ENCODE measurements at places on chromosomes 6 and 20.

- DNase-seq, result no peak
These were observed 845 bp upstream of the ANKRD60 start for GRCh38 chr20:58229198-58229798.

- no peak for DNase-seq
These were observed 364.3 kb downstream of the RIMS1 start for GRCh38 chr6:72250664-72251063.

GRCh38 chr6:110646951-110647910, 168.0 kb downstream of the CDK19 start:
- no peak for DNase-seq

GRCh38 chr6:152858141-152858540, 107.5 kb downstream of the VIP start:
- DNase-seq, result no peak

DNA sequence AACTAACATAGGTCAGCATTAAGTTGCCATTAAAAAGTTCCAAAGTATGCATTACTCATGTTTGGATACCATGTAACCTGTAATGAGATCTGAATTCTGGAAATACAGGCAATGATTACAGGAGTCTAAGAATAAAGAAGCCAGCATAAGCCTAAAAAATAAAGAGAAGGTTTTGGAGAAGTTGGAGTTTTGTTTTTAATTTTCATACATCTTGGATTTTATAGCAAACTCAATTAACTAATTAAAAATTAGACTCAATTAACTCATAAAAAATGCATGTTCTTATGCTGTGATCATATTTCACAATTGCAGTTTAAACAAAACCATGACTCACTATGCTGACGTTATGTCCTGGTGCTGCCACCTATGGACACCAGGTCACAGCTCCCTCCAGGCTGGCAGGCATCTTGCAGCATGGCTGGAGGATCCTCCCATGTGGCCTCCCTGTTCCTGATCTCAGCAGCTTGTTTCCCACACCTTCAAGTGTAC, 648.8 kb upstream of the AGPAT4 start:
- DNase-seq, result no peak

GRCh38 chr20:31698803-31699718, 23.6 kb downstream of the BCL2L1 start:
- DNase-seq, result no peak

GRCh38 chr6:52305948-52306767, 21.6 kb upstream of the MCM3 start:
- DNase-seq, result no peak

GRCh38 chr20:8427419-8428040, 295.5 kb downstream of the PLCB1 start:
- no peak for DNase-seq

DNA sequence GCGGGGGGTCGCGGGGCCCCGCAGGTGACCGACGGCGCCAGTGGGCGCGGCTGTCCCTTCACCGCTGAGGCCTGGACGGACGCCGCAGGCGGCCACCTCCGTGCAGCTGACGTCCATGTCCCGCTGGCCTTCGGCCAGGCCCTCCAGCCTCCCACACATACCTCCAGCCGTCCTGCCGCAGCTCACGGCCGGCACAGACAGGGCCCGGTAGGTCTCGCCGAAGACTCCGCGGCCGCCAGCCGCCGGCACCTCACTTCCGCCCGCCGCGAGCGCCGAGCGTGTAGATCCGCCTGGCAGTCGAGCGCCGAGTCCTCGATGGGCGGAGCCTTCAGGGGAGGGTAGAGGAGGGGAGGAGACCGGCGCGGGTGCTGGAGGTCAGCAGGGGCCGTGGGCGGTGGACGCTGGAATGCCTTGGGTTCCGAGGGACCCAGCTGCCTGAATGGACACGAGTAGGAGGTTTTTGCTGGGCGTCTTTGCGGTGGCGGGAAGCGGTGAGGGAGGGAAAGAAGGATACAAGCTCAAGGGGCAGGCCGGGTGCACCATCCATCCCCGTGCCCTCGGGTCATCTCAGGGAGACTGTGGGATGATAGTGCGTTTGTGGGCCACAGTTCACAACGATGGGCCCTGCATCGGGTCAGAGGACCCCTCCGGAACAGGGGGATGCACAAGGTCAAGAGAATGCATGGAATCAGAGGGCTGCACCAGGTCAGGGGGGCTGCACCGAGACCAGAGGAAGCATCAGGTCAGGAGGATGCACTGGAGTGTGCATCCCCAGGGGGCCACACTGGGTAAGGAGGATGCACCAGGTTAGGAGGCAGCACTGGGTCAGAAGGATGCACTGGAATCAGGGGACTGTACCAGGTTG, at the start of gene EXOC2:
TSS of gene EXOC2 (minus strand) at position 282 of the 865 bp plus-strand sequence. CDS start 55,321 bp downstream, outside the sequence.
- peak; percentile 86 for DNase-seq

DNA sequence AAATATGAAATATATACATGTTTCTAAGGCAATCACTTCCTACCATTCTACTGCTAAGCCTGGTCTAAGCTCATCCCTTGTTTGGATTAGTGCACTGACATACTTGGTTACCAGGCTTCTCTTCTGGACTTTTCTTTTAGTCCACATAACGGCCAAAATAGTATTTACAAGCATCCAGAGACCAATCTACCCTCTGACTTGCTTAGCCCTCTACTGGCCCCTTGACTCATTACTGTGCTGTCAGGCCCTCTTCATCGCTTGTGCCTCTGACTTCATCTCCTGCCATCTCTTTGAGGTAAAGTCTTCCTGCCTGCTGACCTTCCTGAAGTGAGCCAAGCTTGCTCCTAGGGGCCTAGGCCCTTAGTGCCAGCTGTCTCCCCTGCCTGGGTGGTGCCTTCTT, 35.1 kb downstream of the TULP4 start:
- DNase-seq, result no peak

- DNase-seq, result no peak
These were observed 125.2 kb downstream of the CEBPB start for GRCh38 chr20:50315586-50316551.

- no peak for DNase-seq
These were observed 75.9 kb downstream of the ATG5 start for GRCh38 chr6:106249658-106250057.

GRCh38 chr20:37575884-37576283, 48.2 kb upstream of the BLCAP start:
- DNase-seq, result no peak

GRCh38 chr20:43949741-43950618, 35.3 kb downstream of the TOX2 start:
- peak; percentile 77 for DNase-seq

DNA sequence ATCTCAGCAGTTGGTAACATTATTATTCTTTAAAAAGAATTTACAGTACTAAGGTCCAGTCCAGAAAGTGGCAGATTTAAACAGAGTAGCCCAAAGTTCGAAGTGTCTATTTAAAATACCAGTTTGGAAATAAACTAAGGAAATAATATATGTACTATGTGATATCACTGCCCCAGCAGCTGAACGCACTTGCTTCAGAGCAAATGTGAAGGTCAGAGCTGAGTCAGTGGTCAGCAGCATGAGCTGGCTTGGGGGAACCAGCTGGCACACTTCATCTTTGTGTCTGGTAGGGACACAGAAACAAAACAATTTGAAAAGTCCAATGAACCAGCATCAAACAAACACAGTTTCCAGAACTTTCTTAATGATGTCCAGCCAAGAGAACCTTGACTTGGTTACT, 15.4 kb downstream of the TMEM14B start:
- DNase-seq, result no peak

- no peak for DNase-seq
These were observed 9.7 kb upstream of the DYNLRB1 start for GRCh38 chr20:34506480-34506879.

DNA sequence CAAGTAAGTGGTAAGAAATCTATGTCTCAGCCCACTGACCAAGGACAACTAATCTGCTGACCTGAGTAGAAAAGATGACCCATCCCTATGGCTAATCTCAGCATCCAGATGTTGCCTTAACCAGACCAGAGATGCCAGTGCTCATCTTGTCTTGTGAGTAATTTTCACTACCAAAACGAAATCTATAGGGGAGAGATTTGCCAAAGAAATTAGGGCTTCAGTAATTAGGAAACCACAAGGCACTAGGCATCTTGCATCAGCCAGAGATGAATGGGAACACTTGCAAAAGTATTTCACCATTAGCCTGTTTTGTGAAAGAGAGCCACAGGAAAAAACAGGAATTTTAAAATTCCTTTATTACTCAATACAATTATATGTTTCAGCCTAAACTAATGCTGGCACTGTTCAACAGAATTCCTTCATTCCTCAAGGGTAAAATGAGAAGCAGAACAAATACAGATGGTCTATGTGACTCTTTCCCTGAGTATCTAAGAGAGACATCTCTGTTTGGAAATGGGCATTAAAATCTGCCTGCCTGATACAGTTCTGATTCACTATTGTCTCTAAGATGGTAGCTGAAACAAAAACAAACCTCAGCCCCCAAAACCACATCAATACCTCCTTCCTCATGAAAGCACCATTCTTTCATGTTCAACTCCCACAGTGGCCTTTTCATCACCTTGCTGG, 87.8 kb downstream of the GMDS start:
- DNase-seq, result no peak

DNA sequence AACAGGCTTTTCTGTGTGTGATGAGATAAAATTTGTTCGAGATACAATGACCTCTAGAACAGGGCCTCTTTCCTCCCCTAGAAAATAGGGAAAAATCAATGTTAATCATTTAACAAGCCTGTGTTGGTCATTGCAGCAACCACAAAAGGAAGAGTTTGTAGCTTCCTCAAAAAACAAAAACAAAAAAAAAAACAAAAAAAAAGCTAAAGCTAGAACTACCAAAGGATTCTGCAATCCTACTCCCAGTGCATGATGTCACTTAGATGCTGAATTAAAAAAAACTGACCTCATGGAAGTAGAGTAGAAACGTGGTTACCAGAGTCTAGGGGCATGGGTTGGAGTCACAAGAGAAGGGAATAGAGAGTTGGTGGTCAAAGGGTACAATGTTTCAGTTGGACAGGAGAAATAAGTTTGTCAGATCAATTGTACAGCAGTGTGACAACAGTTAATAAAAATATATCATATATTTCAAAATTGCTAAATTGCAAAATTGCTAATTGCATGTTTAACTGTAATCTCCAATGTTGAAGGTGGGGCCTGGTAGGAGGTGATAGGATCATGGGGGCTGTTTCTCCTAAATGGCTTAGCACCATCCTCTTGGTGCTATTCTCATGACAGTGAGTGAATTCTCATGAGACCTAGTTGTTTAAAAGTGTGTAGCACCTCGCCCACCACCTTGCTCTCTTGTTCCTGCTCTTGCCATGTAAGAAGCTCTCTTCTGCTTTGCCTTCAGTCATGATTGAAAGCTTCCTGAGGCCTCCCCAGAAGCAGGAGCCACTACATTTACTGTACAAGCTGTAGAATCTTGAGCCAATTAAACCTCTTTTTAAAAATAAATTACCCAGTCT, 163.4 kb upstream of the SIM1 start:
- DNase-seq, result no peak

- no peak for DNase-seq
These were observed 286.4 kb downstream of the HACE1 start for GRCh38 chr6:104573350-104573749.

DNA sequence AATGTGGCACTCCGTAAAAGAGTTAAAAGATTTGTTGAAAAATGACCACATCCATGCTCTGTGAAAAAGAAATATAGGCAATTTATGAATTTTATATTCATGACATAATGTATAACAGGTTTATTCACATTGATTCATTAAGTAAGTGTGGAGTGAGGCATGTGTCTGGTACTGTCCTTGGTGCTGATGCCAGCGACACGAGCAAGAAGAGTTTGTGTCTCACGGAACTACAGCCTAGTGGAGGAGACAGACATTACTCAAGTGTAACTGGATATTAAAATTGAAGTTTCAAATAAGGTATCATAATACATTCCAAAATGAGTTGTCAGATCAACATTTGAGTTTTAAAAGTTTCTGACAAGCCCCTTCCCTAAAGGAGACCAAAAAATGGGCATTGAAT, 158.2 kb upstream of the PRND start:
- DNase-seq, result peak; percentile 4

DNA sequence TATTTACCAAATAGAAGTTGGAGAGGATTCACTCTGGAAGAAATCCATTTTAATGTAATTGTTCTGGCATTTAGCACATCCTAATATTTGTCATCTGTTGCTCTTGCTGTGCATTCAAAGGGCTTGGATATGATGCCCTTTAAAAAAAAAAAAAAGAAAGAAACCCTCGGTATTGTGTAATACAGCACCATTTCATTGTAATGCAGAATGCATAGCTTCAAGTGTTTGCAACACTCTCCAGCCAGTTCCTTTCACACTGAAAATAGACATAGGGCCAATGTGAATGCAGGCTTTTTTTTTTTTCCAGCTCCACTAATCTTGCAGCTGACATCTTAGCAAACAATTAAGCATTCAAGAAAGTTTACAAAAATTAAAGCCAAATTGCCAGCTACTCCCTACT, 197.4 kb upstream of the POU3F2 start:
- no peak for DNase-seq

DNA sequence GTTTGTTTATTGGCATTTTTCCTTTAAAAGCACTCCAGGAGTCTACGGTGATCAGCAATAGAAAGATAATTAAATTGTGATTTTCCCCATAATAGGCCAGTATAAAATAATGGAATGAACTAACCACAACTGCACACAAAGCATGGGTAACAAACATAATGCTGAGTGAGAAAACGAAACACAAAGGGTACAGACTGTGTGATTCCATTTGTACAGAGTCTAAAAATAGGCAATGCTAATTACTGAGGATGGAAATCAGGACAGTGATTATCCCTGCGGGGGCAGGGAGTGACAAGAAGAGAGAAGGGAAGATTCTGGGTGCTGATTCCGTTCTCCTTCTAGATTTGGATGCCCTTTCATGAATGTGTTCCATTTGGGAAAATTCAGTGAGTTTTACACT, 478.1 kb downstream of the PREX1 start:
- no peak for DNase-seq

DNA sequence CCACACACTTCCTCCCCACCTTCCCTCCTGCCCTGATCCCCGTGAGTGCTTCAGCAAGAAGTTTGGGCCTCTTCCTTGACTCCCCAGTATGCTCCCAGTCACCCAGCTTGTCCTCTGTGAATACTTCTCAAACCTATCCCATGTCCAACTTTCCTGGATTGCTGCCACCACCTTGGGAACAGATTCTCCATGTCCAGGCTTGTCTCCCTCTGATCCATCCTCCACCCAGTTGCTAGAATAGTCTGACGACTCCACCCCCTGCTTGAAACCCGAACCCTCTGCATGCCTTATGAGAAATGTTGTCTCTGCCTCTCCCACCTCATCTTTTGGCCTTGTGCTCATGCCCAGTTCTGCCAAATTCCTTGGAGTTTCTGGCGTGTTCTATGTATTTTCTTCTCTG, 108.0 kb downstream of the PPP1R14C start:
- no peak for DNase-seq

- DNase-seq, result no peak
These were observed 709.9 kb downstream of the TFAP2A start for GRCh38 chr6:9704989-9705388.

GRCh38 chr20:46701057-46701456, 8.4 kb upstream of the SLC2A10 start:
- DNase-seq, result no peak

GRCh38 chr20:19824861-19825260, 66.8 kb downstream of the RIN2 start:
- no peak for DNase-seq

DNA sequence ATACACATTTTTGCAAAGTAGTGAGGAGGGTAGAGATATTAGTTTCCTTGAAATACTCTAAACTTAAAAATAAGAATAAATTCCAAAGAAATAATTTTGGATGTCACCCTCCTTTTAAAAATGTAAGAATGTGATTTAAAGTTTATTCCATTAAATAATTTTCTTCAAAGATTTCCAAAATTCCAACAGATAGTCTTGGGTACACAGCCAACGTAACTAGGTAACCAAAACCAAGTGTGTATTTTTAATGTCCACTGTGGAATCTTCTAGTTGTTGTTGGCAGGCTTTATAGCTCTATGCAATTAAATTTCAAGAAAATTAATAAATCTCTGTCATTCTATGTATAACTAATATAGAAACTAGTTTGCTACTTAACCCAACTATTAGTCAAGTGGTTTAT, 101.3 kb downstream of the COL21A1 start:
- no peak for DNase-seq
